Immature natural killer cell (primary cell): ENCODE measurements at places on chromosomes 2 and 18. TPM values are rescaled to one million over a fixed set of nuclear protein-coding genes. Genes with fewer than 3 reads are reported as not detected.

DNA sequence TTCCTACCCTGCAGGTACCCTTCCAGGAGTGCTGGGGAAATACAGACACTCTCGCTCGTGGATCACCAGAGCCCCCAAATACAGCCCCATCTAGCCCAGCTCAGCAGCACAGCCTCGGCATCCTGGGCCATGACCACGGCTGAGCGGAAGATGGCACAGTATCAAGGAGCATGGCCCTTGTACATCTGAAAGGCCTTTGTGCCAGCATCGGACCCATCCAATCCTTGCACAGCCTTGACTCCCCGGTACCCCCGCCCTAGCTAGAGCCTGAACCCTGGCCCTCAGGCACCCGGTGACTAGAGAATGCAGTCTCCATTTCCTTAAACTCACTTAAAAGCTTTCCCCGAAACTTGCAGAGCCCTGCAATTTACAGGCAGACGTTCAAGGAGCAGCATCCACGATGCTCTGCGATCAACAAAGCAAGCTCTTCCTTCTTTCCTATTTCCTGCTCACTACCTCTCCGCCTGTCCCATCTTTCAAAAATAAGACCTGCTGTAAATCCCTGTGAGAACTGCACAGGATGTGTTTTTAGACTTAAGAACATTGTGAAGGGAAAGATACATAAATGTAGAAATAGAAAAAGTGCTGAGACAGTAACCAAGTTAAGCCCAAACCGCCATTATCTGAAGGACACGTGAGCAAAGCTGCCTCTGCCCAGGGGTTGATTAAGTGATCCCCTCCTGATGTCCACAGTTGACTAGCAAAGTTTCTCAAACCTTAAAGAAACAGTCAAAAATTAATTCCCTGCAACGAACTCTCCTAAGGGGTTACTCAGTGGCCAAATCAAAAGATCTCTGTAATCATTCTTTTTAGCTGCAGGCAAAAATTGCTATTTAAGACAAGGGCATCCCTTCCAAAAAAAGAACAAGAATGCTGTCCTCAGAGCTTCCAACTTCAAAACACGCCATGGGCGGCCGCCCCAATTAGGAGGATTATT, 48.5 kb downstream of the ZNF516 start:
- DNase-seq: no peak

DNA sequence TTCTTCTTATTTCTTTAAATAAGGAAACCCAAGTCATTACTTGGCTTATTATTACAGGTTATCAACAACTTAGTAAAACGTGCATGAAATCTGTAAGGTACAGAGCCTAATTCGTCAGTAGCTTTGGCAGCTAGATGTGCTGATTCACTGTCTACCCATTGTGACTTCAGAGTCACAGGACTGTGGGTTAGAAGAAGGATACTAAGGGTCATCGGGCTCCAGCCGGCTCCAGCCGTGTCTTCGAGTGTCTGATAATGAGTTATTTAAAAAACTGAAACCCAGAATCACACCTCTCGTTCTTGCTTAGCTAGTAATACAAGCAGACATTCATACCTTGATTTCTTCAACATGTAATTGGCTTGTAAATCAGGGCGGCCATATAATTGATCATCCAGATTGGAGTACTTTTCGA, 170.5 kb downstream of the FMNL2 start:
- no peak for DNase-seq

ZAP70 gene
- polyA plus RNA-seq: 246 TPM

GRCh38 chr2:232543928-232544631, 4.6 kb downstream of the CHRNG start:
- no peak for DNase-seq

DNA sequence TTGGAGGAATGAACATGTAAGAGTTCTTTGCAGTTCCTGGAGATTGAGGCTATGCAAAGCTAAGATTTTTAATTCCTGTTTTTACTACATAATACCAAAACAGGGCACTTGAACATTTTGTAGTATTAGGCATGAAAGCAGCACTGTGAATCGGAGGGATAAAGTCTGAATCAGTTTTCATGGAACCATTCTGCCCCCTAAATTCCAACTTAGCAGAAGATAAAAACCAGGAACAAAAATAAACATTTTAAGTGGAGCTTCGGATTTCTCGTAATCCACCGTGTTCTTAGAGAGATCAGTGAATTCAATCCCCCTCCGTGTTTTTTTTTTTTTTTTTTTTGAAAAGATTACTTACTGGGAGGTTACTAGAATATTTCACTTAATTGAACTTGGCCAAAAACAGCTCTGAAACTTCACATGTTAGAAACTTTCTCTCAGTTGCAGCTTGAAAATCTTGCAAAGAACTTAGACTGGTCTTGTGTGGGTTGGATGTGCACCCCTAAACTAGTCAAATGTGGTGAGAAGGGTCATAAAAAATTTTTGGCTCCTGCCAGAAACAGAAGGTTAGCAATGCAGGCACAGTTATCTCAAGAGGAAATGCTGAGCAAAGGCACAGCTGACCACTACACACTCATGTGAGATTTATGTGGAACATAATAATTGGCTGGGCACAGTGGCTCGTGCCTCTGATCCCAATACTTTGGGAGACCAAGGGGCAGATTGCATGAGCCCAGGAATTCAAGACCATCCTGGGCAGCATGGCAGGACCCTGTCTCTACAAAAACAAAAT, 145.4 kb upstream of the RNF152 start:
- no peak for DNase-seq

DNA sequence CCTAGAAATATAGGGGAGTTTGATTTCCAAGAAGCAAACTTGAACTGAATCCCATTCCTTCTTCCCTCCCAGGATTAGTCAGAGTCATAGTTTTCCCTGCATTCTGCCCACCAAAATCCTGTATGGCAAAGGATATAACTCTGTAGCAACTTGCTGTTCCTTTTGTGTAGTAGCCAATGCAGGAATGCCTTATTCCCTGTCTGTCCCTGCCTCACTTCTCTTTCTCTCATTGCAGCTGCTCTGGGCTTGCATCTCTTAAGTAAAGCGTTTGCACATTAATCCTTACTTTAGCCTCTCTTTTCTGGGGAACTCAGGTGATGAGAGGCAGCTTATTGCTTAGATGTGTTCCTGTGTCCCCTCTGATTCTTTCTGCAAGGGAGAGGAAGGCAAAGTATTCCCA, 333.1 kb upstream of the VWC2L start:
- no peak for DNase-seq

GRCh38 chr2:101949304-101949703, 42.5 kb upstream of the IL1R2 start:
- no peak for DNase-seq

DNA sequence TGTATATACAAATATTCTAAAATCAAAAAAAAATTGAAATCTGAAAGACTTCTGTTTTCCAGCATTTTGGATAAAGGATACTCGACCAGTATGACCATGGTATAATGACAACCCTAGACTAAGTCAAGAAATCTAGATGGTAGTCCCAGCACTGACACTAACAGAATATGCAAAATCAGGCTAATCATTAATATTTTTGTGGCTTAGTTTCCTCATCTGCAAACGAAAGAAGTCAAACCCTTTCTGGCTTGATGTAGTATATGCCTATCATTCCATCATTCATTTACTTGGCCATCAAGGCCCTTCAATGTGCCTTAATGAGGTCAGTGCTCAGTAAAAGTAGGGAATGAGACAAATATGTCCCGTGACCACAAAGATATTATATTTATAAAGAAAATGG, 83.5 kb downstream of the NCKAP5 start:
- no peak for DNase-seq

DNA sequence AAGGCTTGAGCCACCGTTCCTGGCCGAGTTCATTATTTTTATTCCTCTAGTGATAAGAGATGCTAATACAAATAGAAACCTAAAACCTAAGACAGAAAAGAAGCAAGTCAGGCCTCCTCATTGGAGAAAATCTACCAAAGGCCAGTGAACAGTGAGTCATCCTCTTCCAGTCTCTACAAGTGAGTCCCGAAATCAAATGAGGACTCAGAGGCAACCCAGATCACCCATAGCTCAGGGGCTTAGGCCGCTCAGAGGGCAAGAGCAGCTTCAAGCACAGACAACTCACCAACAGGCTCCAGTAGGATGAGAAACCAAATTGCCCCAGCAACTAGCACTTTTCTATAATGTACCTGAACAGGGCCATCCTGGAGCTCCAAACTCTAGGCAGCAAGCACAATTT, 42.7 kb upstream of the ACMSD start:
- no peak for DNase-seq

DNA sequence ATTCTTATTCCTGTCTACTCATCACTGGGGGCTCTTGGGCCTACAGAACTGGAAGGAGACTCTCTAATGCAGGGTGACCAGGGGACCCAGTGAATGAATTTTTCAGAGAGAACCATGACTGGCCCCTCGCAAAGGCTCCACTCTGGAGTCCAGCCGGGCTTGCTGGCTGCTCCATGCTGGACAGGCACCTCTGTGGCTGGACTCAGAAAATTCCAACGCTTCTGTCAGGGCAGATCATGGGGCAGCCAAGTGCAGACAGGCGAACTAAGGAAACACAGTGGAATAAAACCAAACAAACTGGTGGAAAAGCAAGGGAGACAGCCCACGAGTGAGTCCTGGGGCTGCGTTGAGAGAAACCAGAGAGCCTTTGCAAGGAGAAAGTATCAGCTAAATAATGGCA, 57.2 kb downstream of the ACAA2 start:
- no peak for DNase-seq

DNA sequence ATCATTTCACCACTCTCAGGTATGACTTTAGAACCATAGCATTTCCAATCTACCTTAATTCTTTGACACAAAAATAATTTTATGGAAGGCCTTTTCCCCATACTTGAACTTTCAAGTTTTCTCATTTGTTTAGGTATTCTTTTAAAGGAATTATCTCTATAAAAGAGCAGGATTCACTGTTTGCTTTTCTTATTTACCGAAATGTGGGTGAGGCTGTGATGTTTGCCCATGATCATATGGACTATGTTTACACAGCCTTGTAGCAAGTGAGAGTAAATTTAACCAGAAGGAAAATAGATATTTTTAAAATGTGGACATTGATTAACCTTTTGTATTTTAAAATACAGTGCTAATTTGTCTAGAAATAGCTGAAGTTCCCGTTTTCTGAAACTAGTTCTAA, 26.3 kb downstream of the CAB39 start:
- DNase-seq: no peak

- DNase-seq: no peak
Observed at GRCh38 chr18:69817335-69817940, 130.2 kb downstream of the CD226 start.

CROCC2 gene
- polyA plus RNA-seq: not detected

- no peak for DNase-seq
Observed at GRCh38 chr2:38427936-38428335, 50.9 kb upstream of the ATL2 start.

TRABD2A gene
- polyA plus RNA-seq: 3.0 TPM

MFSD2B gene
- polyA plus RNA-seq: not detected

- no peak for DNase-seq
Observed at GRCh38 chr2:152063325-152063924, 35.4 kb downstream of the CACNB4 start.

GRCh38 chr2:133624551-133624950, 56.3 kb upstream of the NCKAP5 start:
- DNase-seq: no peak

DNA sequence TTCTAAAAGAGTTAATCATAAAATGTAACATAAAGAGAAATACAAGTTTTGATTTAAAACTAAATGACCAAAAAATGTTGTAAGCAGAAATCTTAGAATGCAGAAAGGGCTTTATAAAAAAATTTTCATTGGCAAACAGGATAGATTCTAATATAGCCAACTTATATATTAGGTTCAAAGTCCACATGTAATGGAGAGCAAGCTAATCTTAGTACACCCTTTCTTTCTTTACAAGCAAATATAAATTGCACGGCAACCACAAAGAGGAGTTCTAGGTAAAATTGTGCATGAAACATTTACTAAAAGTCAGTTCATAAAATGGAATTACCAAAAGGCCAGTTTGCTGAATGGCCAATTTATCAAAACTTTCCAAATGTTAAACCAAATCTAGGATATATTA, 130.6 kb downstream of the NOL4 start:
- no peak for DNase-seq

GRB14 gene
- polyA plus RNA-seq: not detected

SLC30A3 gene
- not detected for polyA plus RNA-seq

DNA sequence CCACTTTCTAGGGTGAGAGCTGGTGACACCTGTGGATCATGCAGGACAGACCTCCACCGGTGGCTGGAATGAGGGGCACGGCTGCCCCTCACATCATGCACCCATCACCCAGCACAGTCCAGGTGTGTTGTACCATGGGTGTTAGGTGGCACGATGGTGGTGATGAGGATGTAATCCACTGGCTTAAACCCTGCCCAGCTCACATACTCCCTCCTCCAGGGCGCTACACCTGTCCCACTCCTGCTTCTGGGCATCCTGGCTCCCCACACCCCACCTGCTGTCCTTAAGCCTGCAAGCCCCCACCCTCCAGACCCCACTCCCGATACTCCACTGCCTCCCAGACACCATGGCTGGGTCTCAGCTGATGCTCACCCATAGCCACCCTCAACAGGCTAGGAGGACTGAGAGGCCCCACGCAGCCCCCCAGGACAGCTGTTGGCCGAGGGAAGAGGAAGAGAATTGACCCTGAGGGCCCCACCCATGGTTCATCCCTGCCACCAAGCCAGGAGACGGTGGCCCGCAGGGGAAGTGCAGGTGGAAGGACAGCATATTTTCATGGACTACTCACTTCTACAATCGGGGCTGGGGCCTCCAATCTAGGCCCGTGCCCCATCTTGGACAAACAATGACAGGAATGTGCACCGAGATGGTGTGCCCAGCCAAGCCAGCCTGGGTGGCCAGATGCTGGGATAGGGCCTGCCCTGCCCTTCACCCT, 34.3 kb downstream of the MAL start:
- no peak for DNase-seq

DNA sequence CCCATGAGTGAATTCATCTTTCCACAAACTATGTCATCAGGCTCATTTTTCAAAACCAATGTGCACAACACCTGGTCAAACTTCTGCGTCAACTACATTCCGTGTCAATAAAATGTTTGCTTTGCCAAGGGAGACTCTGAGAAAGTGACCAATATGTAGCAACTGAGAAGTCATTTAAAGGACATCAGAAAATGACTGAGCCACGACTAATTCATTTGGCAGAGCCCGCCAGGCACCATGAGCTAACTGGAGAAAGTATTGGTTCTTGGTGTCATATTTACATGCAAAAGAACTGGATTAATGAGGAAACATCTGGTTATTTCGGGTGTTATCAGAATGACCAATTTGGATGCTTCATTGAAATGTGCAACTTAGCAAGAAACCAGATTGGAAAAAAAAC, 7.2 kb downstream of the RND3 start:
- no peak for DNase-seq
